ENCODE measurements at places on chromosomes 1 and 21. TPM values are rescaled to one million over a fixed set of nuclear protein-coding genes. Genes with fewer than 3 reads are reported as not detected.

CASQ1 gene
- total RNA-seq: not detected

VHLL gene
- not detected for total RNA-seq

DNA sequence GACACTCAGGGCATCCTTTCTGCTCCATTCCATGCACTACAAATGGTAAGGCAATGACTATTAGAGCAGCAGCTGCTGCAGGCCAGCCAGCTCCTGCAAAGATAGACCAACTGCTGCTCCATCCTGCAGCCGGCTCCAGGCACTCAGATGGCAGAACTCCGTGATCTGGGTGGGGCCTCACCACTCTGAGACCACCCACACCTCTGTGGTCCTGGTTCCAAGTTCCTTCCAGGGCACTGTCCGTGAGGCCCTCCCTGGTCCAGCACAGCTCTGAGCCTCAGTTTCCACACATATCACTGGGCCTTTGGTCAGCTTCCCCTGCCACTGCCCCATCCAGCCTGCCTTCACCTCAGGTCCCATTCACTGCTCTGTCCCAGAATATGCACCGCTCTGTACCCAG is 114.7 kb downstream of the DMRTB1 start:
- no peak for DNase-seq

DNA sequence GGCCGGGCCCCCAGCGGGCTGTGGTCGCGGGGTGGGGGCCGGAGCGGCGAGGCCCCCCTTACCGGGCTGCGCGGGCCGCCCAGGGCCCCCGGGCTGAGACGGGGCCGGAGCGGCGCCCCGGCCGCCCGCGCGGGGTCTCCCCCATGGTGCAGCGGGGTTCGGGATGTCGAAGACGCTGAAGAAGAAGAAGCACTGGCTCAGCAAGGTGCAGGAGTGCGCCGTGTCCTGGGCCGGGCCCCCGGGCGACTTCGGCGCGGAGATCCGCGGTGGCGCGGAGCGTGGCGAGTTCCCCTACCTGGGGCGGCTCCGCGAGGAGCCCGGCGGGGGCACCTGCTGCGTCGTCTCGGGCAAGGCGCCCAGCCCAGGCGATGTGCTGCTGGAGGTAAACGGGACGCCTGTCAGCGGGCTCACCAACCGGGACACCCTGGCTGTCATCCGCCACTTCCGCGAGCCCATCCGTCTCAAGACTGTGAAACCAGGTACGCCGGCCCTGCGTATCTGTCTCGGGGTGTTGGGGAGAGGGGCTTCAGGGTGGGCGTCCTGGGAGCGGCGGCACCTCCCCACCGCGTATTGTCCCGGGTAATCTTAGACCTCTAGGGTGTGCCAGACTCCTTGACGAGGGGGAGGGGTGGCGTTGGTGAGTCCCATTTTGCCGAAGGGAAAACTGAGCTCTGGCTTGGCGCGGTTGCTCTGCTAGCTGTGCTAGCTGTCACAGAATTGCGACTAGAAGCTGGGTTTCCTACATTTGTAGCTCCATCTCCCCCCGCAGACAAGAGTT is 745 bp downstream of the MAGI3 start:
- no peak for DNase-seq

DNA sequence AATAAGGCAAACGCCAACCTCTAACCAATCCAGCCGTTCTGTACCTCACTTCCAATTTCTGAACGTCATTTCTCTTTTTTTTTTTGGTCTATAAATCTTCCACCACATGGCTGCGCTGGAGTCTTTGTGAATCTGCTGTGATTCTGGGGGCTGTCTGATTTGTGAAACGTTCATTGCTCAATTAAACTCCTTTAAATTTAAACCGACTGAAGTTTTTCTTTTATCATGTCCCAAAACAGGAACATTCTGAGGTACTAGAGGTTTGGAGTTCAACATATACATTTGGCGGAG is 65.5 kb upstream of the BACH1 start:
- no peak for DNase-seq

Measured in kidney epithelial cell (primary cell).